ENCODE measurements at places on chromosomes 1 and 21. TPM values are rescaled to one million over a fixed set of nuclear protein-coding genes. Genes with fewer than 3 reads are reported as not detected.

GRCh38 chr1:155706139-155706538, 17.2 kb downstream of the DAP3 start:
- DNase-seq: no peak

DNA sequence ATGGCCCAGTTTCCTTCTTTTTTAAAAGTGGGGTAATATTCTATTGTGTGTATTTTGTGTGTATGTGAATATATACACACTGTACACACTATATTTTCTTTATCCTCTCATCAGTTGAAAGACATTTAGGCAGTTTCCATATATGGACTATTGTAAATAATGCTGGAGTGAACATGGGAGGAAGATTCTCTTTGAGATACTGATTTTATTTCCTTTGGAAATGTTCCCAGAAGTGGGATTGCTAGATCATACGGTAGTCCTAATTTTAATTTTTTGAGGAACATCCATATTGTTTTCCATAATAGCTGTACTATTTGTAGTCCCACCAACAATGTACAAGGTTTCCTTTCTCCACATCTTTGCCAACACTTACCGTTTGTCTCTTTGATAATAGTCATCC, 51.0 kb downstream of the F3 start:
- DNase-seq: no peak

DNA sequence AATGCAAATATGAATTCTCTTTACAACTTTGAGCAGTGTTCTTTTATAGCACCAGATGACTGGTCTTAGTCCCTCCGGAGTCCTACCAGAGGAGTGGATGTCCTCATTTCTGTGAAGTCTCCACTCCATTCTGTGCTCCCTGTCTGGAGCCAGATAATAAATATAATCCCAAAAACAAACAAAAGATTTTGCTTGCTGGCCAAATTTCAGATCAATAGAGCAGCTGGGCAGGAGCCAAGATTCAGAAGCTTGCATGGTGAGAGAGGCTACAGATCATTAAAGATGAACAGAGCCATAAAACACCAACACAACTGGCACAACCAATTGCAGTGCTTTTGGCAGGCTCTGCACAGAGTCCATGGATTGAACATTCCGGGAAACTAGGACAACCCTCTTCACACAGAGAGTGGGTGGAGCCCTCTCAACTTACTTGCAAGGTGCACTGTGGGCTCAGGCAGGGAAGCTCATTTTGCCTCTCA, 231.5 kb upstream of the SNX7 start:
- DNase-seq: no peak

- no peak for DNase-seq
Observed at GRCh38 chr1:23797478-23798448, 2.8 kb downstream of the GALE start.

- no peak for DNase-seq
Observed at GRCh38 chr1:191152776-191153175, 675.1 kb upstream of the BRINP3 start.

GRCh38 chr1:101311146-101311920, 74.5 kb downstream of the S1PR1 start:
- no peak for DNase-seq

DNA sequence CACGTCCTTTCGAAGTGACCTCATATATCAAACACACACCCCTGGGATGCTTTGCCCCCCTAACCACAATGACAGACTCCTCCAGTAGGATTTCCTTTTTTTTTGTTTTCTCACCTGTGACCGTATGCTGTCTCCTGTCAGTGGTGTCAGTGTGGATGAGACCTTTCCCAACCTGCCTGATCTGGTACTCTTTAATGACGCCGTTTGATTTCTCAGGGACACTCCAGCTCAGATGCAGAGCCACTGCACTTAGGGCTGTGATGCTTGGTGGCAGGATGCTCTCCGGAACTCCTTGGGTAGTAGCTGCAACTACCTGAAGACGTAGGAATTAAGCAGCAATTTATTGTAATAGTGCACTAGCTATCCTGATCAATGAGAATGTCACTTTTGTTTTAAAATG, 212.6 kb downstream of the KCTD3 start:
- DNase-seq: no peak

DNA sequence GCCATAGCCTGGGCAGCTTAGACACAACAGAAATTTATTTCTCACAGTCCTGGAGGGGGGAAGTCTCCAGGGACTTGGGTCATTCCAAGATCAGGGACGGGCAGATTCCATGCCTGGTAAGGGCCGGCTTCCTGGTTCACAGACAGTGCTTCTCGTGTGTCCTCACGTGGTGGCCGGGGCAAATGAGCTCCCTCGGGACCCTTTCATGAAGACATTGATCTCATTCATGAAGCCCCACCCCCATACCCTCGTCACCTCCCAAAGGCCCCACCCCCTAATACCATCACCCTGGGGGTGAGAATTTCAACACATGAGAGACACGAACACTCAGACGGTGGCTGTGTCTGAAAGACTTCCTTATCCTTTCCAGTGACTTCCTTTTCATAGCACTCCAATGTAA, 51.5 kb downstream of the ACOT7 start:
- DNase-seq: no peak

DNA sequence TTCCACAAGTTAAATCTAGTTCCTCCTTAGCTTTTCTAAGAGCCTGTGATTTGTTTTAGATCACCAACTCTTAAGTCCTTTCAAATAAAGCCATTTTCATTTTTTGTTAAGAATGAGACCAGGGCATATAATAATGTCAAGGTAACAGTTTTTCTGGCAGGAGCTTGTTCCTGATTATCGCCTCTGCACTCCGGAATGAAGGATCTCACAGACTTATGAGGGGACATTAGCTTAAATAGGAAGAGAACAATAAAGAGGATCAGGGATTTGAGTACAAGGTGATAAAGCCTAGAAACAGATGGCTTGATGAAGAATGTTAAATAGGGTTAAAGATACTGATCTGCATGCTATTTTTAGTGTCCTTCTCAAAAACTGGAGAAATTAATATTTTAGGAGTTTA, 13.6 kb upstream of the OTUD7B start:
- DNase-seq: no peak

The PRRX1 gene
- 1.3 TPM for total RNA-seq
